ENCODE measurements at places on chromosomes 12 and 14.

GRCh38 chr14:105187935-105188524 is 6.9 kb upstream of the NUDT14 start:
- DNase-seq: no peak

DNA sequence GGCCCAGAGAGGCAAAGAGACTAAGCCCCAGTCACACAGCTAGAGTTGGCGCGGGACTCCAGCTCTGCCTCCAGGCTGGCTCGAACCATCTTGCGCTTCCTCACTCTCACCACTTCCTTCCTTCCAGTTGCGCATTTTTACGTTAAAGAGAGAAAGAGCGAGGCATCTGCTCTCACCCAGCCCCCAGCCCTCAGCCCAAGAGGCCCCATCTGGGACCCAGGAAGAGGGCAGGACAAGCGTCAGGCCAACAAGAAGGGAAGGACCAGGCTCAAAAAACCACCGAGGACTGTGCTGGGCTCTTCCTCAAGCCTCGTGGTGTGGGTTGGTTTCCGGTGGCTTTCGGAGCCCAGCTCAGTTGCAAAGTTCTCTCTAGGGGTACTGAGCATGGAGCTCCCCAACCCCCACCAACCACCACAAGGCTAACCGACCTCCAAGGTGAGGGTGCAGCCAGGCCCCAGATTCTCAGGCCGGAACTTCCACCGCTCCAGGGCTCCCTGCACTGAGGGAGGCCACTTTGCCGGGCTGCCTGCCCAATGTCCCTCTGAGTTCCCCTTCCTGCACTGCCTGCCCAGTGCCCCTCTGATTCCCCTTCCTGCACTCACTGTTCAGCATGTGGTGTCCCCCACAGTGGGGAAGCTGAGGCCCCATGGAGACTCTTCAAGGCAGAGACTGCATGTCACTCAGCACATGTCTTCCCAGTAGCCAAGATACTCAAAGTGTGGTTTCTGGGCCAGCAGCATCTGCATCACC is 35.9 kb downstream of the TESC start:
- no peak for DNase-seq

DNA sequence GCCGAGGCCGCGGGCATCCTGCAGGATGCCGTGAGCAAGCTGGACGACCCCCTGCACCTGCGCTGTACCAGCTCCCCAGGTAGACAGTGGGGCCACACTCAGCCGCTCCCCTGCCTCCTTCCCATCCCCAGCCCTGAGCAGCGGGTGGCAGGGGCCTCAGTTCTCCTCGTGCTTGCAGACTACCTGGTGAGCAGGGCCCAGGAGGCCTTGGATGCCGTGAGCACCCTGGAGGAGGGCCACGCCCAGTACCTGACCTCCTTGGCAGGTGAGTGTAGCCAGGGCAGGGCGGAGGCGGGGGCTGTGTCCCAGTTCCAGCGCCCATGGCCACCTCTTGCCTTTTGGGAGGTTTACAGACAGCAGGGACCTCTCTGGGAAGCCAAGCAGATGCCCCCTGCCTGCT is 22.9 kb downstream of the HIP1R start:
- DNase-seq: no peak

GRCh38 chr12:6104027-6104426 is 20.4 kb downstream of the VWF start:
- DNase-seq: no peak

DNA sequence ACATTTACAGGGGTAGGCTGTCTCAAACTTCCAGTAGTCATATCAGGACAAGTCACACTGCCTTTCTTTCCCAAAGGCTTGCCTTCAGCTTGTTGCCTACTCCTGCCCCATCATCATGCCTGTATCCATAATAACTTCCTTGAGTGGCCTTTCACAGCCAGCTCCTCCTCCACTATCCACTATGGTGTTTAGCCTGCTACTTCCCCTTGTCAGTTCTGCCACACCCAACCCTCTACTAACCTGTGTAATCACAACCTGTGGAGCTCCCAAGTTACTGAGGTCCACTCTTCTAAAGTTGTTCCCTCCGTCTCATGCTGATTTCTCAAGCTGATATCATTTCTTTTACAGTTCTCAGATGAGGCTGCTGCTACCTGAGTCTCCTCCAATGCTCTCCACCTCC is 159.9 kb downstream of the BMP4 start:
- no peak for DNase-seq

DNA sequence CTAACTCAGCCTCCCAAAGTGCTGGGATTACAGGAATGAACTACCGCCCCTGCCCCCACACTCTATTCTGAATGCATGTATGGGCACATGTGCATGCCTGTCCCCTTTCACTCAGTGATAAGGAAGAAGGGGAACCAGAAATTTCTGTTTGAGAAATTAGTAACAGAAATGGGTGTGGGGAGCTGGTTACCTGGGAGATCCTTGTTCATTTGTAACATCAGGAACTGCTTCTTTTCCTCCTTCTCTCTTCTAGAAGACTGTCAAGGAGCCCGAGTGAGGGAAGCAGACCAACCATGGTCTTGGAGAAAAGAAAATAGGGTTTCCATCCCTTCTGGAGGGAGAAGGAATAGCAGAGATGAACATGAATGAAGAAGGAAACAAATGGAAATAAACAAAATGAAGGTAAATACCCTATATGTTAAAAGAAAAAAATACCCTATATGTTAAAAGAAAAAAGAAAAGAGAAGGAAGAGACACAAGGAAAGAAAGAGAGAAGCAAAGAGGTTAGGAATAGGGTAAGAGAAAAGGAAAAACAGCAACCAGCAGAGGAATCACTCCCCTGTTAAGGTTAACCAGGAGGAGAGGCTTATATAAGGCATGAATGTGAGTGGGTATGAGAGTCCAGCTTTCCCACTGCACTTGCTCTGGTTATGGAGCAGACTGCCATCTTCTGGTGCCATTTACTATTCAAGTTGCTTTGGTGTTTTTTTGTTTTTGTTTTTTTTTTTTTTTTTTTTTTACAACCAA is 3.3 kb downstream of the PPP1R3E start:
- DNase-seq: peak; percentile 30

DNA sequence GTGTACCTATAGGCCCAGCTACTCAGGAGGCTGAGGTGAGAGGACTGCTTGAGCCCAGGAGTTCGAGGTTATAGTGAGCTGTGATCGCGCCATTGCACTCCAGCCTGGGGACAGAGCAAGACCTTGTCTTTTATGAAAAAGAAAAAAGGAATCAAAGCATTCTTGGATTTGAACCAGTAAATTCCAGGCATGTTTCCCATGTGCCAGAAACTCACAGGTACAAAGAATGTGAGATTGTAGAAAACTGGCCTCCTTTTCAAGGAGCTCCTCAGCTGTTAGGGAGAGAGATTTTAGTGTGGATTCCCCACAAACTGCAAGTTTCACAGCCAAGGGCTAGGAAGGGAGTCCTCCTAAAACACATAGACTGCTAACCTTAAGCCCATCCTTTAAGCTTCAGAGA is 95.0 kb downstream of the FOXN4 start:
- no peak for DNase-seq

- DNase-seq: no peak
Observed at GRCh38 chr14:79421811-79422210, 789.5 kb downstream of the DIO2 start.

DNA sequence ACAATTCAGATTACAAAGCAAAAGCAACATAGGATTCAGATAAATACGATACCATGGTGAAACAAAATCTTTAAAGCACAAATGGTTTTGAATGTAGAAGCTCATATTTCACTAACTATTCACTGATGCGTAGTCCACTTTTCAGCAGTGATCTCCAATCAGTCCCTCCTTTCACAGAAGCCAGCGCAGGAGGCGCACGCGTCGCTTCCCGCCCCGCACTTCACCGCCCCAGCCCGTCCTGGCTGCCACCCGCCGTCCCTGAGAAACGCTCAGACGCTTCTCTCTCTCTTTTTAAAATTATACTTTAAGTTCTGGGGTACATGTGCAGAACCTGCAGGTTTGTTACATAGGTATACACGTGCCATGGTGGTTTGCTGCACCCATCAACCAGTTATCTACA is 19.8 kb upstream of the CHFR start:
- DNase-seq: peak; percentile 10

- DNase-seq: no peak
Observed at GRCh38 chr14:99004112-99004511, 267.9 kb downstream of the BCL11B start.

- peak; percentile 37 for DNase-seq
Observed at GRCh38 chr12:32076941-32077340, 29.7 kb upstream of the BICD1 start.

DNA sequence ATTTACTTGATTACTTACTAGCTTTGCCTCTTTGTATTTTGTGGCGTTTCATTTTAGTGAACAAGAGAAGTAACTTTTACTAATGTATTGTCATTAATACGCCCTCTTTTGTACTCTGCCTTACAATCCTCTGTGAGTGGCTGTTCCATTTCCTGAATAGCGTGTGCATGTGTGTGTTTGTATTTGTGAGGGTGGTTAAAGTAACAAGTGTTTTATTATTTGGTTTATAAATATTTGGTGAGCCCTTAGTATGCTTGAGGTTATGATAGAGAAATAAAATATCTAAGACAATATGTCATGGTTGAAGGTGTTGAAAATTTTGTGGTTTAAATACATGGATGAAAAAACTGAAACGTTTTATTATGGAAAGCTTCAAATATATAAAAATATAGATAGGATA is 71.7 kb upstream of the REP15 start:
- DNase-seq: no peak

DNA sequence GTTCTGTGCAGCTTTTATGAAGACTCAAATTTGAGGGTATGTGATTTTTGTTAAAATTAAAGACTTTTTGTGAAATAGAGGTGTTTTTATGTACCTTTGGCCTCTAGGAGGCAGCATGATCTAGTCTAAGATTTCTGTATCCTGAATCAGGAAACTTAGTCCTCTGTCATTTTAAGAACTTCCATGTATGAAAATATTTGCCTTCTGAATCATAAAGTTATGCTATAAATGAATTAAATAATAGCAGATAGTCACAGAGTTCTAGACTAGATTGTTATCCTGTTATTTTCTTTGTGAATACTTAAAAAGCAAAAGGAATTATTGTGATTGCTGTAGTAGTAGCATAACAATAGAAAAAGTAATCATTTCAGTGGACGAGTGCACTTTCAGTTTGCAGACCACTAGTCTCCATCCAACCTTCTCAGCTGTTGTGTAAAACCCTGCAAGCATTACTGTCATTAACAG is 56.3 kb downstream of the FGD4 start:
- no peak for DNase-seq

GRCh38 chr12:91213-91612 is 24.6 kb downstream of the IQSEC3 start:
- DNase-seq: no peak

DNA sequence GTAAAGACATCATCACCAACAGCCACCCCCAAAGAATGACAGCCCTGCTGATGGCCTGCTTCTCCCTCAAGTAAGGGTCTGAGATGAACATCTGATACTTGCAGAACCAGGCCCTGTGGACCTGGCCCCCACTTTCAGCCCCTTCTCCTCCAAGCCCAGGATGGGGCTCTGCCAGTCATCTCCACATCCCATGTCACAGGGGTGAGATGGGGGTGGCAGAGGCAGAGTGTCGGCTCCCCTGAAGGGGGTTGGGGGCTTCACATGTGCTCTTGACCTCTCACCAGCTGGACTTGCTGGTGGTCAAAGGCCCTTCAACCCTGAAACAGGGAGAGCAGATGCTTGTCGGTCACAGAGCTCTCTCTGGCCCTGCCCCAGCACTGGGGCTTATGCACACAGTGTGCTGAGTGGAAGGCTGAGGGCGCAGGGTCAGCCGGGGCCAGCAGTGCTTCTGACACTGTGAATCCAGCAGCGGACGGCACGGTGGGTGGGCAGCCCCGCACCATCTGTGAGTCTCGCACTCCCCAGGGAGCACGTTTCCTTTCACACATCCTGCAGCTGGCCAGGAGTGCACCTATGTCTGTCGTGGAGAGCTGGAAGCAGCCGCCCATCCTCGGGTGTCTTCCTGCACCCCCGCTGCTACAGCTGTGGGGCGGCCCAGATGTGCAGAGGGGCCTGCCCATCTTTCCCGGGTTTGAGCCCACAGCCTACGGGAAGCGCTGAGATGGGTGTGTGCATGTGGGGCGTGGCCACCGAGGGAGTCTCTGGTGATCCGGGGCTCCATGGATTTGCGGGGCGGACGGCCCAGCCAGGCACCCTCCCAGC is 94.3 kb downstream of the ADGRD1 start:
- no peak for DNase-seq

DNA sequence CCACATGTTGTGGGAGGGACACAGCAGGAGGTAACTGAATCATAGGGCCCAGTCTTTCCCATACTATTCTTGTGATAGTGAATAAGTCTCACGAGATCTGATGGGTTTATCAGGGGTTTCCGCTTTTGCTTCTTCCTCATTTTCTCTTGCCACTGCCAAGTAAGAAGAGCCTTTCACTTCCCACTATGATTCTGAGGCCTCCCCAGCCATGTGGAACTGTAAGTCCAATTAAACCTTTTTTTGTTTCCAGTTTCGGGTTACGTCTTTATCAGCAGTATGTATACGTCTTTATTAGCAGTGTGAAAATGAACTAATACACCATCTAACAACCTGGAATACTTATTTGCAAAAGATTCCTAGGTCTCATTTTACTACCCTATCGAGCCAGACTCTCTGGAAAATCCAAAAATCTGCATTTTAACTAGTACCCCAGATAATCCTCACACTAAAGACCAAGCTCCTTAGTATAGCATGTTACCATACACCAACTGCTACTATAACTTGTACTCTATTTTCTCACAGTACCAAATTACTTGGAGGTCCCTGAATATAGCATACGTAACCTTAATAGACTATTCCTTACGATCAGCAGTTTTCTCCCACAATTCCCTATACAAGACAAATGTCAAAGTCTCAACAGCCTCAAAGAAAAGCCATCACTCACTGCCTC is 11.5 kb downstream of the GTF2A1 start:
- DNase-seq: no peak

GRCh38 chr12:101009274-101009673 is 200.8 kb downstream of the SLC5A8 start:
- DNase-seq: no peak

GRCh38 chr14:24940213-24940783 is 109.6 kb downstream of the STXBP6 start:
- peak; percentile 45 for DNase-seq

DNA sequence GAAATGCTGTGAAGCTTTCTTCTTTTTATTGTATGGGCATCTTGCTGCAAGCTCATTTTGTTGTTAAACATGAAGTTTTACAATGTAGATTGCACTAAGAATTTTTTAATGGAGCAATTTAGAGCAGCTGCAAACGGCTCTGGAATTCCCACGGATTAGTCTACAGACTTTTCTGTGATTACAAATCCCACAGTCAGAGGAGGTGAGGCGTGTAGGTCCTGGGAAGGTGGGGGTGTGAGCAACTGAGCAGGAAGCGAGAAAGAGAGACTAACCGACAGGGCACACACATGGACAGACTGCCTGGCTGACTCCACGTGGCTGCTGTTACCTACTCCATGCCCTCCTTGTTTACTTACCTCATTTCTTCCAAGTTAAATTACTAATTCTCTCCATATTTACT is 348.5 kb downstream of the NPAS3 start:
- no peak for DNase-seq

DNA sequence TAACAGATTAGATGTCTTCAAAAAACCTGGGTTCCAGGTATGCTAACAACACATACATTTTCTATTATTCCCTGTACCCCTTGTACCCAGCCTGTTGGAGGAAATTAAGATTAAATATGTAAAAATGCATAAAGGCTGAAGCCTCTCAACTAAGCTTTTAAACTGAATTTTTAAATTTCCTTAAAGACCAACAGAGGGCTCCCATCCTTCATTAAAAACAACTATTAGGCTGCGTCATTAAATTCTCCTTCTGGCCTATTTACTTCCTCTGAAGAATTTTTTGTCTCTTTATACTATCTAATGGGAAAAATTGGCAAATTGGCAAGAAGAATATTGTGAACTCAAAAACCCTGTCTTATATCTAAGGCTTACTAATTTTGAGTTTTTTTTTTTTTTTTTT is 21.8 kb downstream of the SENP1 start:
- DNase-seq: no peak

GRCh38 chr12:111268738-111269572 is 99.9 kb downstream of the PHETA1 start:
- DNase-seq: no peak

All from DMS79 (cell line).